ENCODE measurements at places on chromosomes 11 and 22.
A peak's percentile ranks its signal among the peaks of the same experiment; 100 is the strongest.

DNA sequence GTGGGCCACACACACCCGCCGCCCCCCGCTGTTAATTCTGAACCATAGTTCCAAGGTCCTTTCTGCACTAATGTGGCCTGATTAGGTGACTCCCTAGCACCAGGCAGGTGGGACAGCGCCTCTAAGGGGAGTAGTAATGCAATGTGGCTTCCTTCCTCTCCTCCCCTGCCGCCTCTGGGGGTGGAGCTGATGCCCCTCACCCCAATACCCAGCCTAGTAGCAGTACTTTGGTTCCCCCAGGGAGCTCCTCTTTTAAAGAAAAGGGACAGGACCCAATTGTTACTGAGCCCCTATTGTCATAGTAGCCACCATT is 14.4 kb downstream of the RTN4RL2 start:
- no peak for DNase-seq

- DNase-seq = peak; percentile 47
Measured at GRCh38 chr11:34926101-34926830, 9.8 kb downstream of the PDHX start.

- no peak for DNase-seq
Measured at GRCh38 chr22:50485221-50486131, 1.2 kb upstream of the MIOX start.

- no peak for DNase-seq
Measured at GRCh38 chr11:28466506-28466905, 358.3 kb downstream of the METTL15 start.

DNA sequence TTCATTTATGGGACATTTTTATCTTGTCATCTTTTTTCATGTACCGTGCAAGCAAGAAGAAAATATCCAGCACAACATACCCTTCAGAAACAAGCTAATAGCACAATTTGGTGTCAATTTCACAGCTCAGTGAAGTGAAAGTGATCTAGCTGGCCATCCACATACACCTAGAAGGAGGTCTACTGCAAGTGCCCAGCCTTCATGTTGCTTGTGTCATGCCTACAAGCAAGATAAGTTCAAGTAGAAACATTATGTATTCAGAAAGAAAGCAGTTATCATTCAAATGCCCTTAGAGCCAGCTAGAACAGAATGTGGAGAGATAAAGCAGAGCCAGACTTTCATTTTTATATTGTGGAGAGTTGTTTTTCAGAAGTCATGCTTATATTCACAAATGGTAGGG is 325.7 kb upstream of the PITPNB start:
- no peak for DNase-seq

- no peak for DNase-seq
Measured at GRCh38 chr22:30304495-30305244, 15.4 kb upstream of the CASTOR1 start.

DNA sequence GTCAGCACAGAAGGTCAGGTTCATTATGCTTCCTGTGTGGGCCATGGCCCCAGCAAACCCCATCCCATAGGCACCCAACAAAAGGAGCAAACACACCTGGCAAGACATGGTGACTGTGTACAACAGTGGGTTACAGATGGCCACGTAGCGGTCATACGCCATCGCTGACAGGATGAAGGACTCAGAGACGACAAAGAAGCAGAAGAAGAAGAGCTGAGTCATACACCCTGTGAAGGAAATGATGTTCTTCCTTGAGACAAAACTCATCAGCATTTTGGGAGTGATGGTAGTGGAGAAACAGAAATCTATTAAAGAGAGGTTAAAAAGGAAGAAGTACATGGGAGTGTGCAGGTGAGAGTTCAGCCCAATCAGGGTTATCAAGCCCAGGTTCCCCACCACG is 309 bp downstream of the OR8B12 start:
- DNase-seq = no peak

- DNase-seq = no peak
Measured at GRCh38 chr11:111538407-111539114, 2.0 kb upstream of the LAYN start.

DNA sequence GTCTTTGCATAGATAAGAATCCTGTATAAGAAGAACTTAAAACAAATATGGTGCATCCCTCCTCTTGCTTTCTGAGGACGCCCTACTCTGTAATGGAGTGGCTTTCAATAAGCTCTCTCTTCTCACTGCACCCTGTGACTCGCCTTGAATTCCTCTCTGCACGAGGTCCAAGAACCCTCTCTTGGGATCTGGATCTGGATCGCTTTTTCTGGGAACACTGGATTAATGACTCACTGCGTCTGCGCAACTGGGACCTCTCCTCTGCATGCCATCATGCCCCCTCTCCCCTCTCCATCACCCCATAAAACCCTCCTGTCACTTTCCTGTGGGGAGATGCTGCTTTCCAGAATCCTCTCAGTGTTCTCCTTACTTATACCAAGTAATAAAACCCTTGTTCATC is 15.1 kb upstream of the CABP2 start:
- DNase-seq = no peak

GRCh38 chr11:69367211-69367964 is 73.4 kb downstream of the MYEOV start:
- DNase-seq = no peak

GRCh38 chr22:27668828-27669797 is 132.4 kb downstream of the MN1 start:
- no peak for DNase-seq

DNA sequence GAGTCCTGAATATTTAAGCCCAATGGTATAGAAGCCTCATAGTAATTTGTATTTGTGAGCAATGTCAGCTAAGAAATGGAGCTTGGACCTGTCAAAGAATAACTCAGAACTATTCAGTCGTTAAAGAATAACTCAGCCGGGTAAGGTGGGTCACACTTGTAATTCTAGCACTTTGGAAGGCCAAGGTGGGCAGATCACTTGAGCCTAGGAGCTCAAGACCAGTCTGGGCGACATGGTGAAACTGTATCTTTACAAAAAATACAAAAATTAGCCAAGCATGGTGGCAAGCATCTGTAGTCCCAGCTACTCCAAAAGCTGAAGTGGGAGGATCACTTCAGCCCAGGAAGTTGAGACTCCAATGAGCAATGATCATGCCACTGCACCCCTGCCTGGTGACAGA is 1526.5 kb downstream of the LRRC4C start:
- no peak for DNase-seq

DNA sequence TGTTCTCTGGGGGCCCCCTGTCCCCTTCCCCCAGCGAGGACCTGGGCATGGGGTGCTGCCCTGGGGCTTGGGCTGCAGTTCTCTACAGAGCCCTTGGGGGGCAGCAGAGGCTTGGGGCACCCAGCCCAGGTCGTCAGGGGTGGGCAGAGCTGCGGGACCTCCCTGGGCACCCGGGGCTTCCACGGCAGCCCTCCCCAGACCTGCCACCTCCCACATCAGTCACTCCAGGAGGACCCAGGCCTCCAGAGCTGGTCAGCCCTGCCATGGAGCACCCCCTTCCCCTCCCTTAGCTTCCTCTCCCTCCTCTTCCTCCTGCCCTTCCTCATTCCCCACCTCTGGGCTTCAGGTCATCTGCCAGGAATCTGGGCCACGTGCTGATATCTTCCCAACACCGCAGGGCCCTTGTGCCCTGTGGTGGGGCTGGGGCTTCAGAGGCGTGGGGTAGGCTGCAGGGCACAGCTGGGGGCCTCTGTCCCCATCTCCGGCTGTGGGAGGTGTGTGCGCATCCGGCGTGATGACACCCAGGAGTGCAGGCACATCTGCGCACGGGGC is 5.8 kb downstream of the TSPAN4 start:
- DNase-seq = no peak

DNA sequence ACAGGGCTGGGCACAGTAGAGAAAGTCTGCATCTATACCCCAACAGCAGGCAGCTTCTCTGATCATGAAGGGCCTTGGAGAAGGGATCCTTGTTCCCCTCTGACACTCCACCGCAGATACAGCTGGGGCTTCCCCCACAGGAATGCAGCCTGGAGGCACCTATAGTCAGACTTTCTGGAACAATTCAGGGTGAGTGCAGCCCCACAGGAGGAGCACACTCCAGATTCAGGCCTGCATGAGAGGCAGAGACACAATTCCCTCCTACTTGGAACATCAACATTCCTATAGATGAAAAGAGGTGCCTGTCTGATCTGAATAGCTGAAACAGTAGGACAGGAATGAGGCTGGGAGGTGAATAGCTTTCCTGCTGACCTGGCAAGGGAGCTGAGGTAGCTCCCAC is 1298.0 kb upstream of the CNTN5 start:
- DNase-seq = no peak

DNA sequence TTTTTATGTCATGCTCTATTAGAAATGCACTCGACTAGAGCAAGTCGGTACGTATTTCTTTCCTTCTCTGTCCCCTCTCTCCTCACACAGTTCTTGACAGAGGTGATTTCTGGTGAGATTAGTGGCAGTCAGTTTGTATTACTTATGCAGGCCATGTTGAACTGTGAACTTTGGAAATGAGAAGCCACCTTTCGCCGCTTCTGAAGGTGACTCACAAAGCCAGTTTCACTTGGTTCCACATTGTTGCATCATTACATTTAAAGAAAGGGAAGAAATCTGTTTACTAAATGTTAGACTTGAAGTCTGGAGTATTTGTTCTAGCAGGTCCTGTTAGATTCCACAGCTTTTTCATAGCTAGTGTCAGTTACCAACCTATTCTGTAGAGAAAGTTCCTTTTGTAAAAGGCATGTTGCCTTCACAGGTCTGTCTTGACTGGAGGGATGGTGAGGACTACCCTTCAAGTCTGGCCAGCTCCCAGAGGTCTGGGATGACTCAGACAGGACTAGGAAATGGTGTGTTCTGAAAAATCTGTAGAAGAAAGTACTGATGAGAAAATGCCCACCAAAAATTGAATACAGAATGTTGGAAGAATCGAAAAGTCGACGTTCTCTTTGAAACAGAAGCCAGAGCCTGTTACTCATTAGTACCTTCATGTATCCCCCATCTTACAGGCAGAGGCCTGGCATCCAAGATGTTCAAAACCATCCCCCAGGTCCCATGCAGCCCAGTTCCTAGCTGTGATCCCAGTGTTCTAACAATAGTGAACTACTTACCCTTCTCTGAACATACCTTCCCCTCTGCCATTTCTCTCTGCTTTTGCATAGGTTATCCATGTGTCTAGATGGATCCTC is 181.4 kb downstream of the DBX1 start:
- peak; percentile 59 for DNase-seq

GRCh38 chr11:64827451-64827839 is 17.0 kb downstream of the CDC42BPG start:
- DNase-seq = no peak

DNA sequence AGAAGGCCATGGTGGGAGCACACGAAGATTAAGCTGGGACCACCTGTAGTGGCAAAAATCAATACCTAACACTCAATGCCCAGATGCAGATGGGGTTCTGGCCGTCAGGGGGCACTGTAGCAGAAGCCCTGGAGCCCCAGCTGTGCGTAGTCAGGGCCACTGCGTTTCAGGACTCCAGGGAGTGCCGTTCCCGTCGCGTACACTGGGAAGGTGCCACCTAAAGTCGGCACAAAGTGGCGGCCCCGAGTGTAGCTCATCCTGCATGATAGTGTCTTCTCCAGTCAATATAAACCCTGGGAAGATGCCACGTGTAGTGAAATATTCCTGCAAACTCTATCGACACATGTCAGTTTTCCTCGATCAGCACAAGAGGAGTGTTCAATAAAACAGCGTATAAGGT is 123.8 kb upstream of the NTM start:
- DNase-seq = peak; percentile 5

DNA sequence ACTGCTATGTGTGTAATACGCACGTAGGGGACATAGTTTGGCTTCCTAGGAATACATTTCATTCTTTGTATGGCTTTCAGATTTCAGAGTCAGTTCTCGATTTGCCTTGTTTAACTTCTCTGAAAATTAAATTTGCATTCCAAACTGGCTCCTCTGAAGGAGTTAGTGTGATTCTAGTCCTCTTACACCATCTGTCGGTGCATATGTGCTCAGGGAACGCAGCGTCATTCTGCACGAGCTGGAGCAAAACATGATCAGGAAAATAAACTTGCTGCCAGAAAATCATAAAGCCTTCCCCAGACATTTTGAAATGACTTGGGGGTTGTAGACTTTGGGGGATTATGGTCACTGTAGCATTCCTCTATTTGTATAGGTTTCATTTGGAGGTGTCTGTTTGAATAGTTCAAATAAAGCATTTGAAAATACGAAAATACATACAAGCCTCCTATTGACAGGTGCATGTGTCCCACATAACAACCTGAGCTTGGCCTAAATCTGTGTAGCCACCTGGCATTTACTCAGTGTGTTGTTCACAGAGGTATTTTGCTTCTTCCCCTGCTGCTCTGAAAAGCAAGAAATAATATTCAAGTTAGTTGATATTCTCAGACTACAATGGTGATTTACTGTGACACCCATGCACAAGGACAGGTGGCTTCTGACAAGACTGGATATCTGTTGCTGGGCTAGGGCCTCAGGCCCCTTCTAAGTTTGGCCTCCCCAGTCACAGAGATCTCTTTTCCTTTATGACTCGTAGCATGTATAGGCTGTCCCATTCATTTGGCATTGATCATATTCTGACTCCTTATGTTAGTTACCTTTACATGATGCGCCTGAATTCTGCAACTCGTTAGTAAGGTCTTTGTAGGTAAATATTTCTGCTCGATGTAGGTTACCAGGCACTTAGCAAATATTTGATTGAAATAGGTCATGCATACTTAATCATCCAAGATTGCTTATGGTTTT is 81.6 kb upstream of the SORL1-AS1 start:
- DNase-seq = no peak

DNA sequence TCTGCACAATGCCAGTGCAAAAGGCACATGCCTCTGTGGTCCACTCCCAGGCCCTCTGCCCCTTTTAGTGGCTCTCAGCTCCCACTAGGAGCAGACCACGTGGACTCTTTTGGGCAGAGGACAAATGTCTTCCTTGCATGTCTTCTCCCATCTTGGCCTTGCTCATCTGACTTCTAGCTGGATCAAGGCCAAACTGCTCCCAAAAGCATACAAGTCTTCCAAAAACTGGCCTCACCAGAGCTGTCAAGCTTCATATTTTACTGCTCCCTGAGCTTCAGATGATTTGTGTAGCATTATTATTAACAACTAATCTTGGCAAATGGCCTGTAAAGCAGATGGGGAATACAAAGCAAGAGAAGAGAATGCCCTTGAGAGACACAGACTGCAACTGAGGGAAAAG is 6.9 kb downstream of the SMPD1 start:
- no peak for DNase-seq

DNA sequence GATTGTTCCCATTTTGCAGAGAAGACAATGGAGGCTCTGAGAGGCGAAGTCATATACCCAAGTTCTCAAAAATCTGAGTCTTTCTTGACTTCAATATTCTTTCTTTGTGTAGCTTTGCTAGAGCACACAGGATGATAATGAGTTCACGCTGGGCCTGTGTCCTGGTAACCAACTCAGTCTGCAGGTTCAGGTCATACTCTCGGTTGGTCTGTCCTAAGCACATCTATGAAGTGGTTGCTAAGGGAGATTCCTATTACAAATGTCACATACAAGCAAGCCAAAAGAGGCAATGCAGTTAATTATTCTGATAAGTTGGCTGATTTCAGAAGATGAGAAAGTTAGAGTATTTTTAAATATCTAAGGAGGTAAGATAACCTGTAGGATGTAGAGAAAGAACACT is 481.0 kb downstream of the SOX6 start:
- DNase-seq = no peak

GRCh38 chr11:109857637-109858036 is 235.6 kb upstream of the ZC3H12C start:
- DNase-seq = no peak
